NCI-H2171 (cell line): ENCODE measurements at places on chromosomes 6 and 20.

DNA sequence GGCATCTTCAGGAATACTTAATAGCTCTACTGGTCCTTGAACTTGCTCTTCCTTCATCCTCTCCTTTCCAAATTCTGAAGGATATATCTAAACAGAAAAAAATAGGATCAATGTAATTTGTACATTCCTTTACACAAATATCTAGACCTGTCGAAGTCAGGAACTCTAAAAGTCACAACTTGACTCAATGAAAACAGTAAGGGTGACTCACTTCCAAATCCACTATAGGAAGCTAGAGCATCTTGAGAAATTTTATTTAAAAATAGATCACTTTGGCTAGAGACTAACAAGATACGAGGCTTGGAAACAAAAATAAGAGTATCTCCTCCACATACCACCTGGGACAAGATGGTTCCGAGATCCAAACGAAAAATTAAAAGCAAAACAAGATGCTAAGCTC is 12.2 kb downstream of the ESF1 start:
- DNase-seq: no peak

- DNase-seq: peak; percentile 50
Observed at GRCh38 chr6:127586372-127586771, 9.4 kb downstream of the C6orf58 start.

GRCh38 chr20:3616250-3616649 is 46.9 kb downstream of the GFRA4 start:
- no peak for DNase-seq

- no peak for DNase-seq
Observed at GRCh38 chr6:132213732-132214131, 187.5 kb downstream of the MOXD1 start.

GRCh38 chr20:3932681-3933080 is 43.5 kb downstream of the PANK2 start:
- no peak for DNase-seq

GRCh38 chr6:116387374-116387773 is 16.6 kb downstream of the DSE start:
- no peak for DNase-seq

DNA sequence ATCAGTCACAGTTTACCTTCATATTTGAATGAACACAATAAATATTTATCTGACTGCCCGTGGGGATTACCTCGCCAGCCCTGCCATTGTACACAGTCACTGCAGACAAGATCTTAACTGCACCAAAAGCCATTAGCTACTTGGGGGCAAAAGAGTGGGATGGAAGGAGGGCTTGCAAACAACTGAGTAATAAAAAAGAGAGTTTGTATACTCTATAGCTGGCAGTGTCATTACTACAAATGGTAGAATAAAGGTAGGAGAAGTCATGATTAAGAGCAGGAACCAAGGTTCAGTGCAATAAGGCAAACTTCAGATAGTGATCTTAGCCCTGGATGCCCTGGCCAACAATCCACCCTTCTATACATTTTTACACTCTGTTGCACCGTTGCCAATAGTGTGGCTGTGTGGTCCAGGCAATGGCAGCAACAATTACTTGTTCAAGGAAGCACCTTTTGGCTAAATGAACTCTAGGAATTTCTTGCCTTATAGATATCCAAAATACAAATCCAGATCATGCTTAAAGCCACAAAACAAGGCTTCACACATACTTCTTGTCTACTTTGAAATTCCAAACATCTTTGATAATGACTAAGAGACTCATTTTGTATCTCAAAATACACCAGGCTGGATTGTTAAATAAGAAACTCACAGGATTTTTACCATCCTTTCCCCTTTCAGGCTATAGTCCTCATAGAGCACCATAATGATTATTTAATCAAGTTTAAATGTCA is 955.4 kb upstream of the ADGRB3 start:
- no peak for DNase-seq

DNA sequence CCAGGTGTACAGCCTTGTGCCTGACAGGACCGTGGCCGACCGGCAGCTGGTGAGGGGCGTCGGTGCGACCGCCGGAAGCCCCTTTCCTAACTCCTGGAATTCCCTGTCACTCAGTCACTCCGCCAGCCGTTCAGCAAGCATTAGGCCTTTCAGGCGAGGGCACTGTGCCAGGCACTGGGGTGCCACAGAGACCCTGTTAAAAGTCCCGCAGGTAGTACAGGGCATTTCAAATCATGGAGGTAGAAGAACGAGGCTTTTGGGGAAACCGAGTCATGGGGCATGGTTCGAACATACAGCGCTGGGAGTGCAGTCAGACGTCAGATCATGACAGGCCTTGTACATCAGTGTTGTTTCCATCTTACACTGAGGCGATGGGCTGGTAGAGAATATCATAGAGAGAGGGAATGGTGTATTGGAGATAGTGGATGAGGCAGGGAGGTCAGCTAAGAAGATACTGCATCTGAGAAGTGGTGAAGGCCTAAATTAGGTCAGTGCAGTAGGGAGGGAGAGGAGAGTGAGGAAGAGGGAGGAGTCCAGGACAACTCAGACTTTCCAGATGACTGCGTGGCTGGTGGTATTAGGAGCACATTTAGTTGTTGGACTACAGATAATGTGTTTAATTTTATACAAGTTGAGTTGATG is 892 bp upstream of the DXO start:
- DNase-seq: no peak

DNA sequence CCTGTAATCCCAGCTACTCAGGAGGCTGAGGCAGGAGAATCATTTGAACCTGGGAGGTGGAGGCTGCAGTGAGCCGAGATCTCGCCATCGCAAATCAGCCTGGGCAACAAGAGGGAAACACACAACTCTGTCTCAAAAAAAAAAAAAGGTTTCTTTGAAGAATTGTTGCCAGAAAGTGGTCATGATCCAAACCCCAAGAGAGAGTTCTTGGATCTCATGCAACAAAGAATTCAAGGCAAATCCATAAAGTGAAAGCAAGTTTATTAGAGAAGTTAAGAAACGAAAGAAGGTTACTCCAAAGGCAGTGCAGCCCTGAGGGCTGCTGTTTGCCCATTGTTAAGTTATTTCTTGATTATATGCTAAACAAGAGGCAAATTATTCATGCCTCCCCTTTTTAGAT is 14.5 kb upstream of the KIFC1 start:
- DNase-seq: no peak

DNA sequence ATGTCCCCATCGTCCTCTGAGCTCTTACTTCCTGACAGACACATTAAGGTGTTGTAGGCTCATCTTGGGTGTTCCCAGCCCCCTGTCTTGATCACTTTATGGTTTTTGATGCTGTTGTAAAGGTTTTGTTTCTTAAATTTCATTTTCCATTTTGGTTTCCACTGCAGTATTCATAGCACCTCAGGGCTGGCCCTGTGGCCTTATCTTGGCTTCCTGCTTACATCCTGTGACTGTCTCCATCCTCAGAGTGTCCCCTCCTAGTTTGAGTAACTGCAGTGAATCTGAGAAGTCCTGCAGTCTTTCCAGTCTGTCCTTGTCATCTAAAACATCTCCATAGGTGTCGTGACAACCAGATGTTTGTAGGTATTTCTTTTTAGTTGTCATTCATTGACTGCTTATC is 50.9 kb downstream of the JARID2 start:
- DNase-seq: no peak

- DNase-seq: no peak
Observed at GRCh38 chr6:164749221-164750064, 560.0 kb downstream of the C6orf118 start.

DNA sequence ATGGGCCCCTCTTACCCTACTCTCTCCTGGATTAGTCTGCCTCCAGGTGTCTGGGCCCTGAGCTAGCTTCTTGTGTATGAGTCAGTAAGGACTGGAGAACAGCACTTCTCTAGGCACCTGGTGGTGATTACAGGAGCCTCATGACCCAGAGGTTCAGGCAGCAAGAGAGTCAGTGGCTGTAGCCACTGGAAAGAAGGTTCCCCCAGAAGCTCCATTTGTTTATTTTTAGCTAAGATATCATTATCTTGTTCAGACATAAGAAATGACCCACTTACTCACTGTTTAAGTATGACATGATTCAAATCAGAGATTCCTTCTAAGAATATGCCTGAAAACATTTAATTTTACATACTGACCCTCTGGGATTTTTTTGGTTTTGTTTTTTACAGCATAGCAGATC is 23.6 kb upstream of the SLC4A11 start:
- DNase-seq: no peak

DNA sequence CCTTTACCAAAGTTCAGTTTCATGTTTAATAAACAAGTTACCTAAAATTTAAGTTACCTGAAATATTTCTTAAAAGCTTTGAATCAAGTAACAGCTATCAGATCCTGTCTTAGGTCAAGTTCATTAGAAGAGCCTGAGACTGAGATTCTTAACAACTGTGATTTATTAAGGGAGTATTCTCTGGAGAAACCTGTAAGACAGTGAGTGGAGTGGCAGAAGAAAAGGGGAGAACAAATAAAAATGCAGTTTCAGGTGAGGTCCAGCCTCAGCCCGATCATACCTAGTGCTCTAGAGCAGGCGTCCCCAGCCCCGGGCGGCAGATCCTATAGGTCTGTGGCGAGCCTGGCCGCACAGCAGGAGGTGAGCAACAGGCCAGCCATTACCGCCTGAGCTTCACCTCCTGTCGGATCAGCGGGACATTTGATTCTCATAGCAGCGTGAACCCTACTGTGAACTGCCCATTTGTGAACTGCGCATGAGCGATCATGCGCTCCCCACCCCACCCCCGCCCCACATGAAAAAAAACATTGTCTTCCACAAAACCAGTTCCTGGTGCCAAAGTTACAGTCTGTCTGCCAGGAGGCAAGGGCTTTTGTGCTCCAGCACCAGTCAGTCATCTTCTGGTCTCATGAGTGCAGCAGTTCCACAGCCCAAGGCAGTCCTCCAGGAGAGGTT is 59.2 kb upstream of the ADGRB3 start:
- DNase-seq: peak; percentile 25

DNA sequence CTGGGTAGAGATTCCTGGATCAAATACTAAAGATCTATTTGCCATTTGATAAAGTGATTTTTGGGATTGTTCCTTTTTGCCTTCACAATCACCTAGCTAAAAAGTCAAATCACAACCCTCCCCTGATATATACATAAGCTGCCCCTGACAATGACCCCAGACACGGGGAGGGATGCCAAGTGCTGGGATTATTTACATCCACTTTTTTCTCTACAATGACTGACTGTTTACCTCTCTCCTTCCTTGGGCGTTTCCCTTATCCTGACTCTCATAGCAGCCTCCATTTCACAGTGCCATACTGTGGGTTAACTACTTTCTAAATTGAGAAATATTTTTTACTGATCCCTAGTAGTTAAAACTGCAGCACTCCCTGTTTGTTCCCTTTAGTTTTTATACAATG is 150.8 kb upstream of the TMEM170B start:
- no peak for DNase-seq

DNA sequence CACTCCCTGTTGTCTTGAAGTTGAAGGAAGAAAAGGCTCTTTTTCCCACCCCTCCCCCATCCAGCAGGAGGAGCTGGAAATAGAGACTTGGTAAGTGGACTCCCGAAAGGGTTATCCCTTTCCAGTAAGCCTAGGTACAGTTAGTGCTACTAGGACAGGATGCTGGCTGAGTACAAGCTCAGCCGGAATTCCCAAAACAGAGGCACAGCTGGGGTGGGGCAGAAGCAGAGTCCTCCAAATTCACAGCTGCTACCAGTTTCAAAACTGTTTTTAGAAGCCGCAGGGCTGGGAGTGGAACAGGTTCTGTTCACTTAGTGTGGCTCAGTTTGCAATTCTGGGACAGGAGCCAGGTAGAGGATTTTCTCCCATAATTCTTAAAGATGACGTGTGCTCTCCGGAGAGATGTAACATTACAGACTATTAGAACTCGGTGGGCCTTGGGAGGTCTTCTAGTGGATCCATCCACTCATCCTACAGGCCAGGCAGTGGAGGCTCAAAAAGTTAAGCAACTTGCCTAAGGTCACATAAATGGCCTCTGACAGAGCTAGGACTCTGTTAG is 19.0 kb upstream of the UTRN start:
- DNase-seq: no peak

GRCh38 chr20:38110525-38111178 is 54.4 kb downstream of the TGM2 start:
- no peak for DNase-seq

DNA sequence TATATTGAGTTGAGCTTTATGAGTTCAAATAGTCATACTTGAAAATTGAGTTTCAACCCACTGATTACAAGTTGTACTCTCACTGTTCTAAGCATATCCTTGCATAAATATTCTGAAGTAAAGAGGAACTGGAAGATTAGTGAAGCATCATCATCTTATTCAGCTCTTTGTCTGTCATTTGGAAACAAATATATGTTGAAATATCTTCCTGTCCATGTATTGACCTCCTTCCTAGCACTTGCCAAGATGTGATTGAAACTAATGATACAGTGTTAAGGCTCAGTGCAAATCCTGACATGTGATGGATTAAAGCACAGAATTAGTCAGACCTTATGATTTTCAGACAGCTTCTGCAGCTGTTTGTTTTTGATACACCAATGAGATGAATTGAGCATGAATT is 434.3 kb downstream of the TBC1D32 start:
- DNase-seq: no peak

DNA sequence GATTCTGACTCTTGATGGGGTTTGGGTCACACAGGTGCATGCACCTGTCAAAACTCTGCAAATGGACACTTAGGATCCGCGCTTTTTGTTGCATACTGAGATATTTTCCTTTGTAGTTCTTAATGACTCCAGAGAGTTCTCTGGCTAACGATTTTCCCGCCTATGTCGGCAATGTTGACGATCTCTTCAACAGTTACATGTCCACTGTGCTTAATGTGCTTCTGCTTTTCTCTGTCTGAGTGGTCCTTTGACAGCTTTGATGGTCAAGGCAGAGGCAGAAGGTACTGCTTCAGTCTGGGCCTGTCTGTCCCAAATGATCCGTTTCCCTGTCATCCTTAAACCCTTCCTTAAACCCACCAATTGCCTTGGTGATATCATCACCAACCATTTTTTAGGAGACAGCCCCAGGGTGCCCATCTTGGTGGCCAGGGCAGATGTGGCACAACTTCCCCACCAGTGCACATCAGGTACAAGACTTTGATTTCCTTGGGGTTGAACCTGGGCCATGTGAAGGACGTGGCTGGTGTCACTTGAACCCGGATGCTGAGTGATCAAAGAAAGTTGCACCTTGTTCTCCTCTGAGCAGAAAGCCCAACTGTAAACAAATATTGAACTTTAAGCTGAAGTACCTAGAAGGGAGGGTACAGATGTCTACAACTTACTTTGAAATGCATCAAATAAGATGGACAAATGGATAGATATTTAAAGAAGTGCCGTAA is 10.7 kb upstream of the BPIFB1 start:
- DNase-seq: no peak

DNA sequence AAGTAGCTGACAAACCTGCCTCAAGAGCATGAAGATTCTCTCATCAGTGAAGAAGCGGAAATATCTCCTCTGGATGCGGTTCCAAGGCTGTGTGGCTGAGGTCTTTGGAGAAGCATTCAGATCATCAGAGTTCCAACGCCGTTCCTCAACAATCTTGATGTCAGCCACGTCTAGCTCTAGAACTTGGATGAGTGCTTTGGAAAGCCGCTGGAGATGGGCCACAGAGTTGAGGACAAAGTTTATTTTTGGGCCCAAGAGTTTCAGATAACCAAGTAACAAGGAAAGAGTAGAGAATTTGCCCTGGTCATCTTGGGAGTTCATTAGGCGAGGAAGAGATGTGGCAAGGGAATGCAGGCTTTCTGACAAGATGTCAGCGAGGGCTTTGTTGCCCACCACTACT is 20.9 kb downstream of the TTI1 start:
- DNase-seq: no peak

- DNase-seq: no peak
Observed at GRCh38 chr6:107264357-107264840, 149.1 kb upstream of the BEND3 start.
